ENCODE measurements at places on chromosomes 5 and 9.
A peak's percentile ranks its signal among the peaks of the same experiment; 100 is the strongest.

GRCh38 chr5:165560648-165561047, 2055.2 kb downstream of the MAT2B start:
- DNase-seq = no peak

- no peak for DNase-seq
Measured at GRCh38 chr9:75181750-75182149, 93.4 kb downstream of the OSTF1 start.

DNA sequence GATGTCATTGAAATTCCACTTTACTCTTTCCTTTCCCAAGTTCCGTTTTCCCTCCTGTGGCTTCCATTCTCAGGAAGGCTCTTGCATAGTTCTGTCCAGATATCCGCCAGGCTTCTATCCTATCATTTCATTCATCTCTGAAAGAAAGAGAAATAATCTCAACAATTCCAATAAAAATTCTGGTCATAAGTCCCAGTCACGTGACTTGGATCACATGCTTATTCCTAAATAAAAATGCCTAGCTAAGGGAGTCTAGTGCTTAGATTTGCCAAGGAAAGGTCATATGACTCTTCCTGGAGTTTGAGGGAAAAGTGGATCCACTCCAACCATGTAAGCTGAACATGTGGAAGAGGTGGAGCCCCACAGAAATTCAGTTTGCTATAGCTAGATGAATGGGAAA, 146.0 kb upstream of the PPP1R2B start:
- no peak for DNase-seq

DNA sequence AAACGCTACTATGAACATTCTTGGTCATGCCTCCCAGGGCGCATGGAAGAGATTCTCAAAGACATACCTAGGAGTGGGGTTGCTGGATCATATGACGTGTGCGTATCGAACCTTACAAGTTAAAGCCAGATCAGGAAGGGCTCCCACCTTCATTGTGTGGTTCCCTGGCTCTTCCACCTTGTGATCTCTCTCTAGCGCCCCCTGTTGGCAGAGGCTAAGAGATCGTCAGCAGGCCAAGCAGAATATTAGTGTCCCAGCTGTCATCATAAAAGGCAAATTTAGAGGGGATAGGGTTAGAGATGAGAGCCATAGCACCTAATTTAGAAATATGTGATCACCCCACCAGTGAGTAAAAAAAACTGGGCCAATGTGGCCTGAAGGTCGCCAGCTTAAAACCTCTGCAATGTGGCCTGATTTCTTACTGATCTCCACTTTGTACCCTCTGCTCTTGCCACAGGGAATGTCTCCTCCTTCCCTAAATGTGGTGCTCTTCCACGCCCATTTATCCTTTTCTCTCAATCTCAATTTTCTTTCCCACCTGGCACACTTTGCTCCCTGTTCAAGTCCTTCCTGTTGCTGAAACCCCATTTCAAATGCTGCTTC, 91.7 kb upstream of the SHB start:
- DNase-seq = peak; percentile 24

DNA sequence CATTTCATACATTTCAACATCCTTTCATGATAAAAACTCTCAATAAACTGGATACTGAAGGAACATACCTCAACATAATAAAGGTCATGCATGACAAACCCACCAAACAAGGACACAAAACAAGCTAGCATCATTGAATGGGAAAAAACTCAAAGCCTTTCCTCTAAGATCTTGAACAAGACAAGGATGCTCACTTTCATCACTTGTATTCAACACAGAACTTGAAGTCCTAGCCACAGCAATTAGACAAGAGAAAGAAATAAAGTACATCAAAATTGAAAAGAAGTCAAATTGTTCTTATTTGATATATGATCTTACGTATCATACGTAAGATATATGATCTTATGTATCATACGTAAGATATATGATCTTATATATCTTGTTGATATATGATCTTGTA, 5.3 kb downstream of the MRPL50 start:
- DNase-seq = no peak

- DNase-seq = no peak
Measured at GRCh38 chr9:76302947-76303550, 91.2 kb downstream of the RFK start.
